Activated CD4-positive, alpha-beta T cell treated with anti-CD3 and anti-CD28 coated beads, Interleukin-2, amount 50 U/mL, for 16 hours (primary cell): ENCODE measurements at places on chromosomes 3 and 15.

GRCh38 chr3:36895496-36896409, 49.1 kb downstream of the TRANK1 start:
- no peak for DNase-seq

GRCh38 chr3:122353893-122354401, 28.9 kb downstream of the CSTA start:
- DNase-seq = no peak

DNA sequence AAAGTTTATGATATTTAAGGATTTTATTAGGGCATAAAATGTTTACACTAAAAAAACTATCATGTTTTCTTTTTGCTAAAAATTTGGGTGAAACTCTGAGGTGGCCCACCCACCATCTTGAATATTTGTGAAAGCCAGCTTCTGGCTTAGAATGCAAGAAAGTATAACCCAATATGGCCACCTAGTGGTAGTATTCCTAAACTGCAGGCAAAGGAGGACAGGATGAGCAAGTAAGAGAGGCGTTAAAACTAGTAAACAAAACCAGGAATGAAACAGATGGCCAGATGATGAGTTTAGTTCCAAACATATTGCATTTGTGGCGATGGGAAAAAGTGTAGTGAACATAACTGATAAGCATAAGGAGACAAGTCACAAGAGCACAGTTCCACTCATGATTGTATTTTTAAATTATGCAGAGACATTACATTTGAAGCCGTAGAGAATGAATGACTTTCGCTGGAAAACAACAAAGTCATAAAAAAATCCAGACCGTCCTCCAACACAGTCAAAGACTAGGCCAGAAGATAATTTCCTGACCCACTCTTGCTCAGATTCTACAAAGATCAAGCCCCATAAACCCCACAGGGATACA, 103.3 kb upstream of the PRTG start:
- peak; percentile 80 for DNase-seq

- no peak for DNase-seq
Measured at GRCh38 chr3:134897391-134898141, 102.5 kb downstream of the EPHB1 start.

DNA sequence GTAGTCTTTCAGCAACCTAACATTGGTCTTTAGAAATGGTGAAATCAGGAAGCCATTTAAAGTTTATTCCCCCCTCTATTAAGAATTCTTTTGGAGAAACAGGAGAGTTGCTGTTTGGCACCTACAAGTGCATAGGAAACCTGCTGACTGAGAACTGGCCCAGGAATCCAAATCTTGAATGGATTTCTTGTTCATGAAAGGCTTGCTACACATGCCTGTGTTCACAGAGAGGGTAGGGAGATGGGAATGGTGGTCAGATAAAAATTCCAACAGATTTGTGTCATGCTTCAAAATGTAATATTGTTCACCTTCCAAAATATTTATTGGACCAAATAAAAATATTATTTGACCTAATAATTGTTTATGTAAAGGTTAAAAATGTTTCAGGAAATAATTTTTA, 24.2 kb upstream of the ZPLD1 start:
- no peak for DNase-seq

- no peak for DNase-seq
Measured at GRCh38 chr3:11774296-11774877, 72.3 kb downstream of the TAMM41 start.

- no peak for DNase-seq
Measured at GRCh38 chr3:5140839-5141238, 18.7 kb downstream of the ARL8B start.

DNA sequence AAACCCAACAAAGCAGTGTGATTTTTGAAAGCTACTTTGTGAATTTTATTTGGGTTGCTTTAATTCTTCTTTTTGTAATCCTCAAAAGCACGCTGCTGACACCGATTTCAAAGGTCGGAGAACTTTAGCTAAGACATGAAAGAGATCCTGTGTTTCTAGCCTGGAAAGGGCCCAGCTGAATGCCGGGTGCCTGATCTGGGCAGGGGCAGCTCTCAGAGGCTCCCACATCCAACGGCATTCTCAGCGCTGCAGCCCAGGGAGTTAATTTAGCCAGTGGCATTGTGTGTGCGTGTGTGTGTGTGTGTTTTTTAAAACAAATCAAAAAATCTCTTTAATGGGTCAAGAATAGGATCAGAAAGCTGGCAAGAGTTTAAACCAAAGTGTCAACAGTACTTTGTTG, 6.6 kb downstream of the RBP1 start:
- no peak for DNase-seq

DNA sequence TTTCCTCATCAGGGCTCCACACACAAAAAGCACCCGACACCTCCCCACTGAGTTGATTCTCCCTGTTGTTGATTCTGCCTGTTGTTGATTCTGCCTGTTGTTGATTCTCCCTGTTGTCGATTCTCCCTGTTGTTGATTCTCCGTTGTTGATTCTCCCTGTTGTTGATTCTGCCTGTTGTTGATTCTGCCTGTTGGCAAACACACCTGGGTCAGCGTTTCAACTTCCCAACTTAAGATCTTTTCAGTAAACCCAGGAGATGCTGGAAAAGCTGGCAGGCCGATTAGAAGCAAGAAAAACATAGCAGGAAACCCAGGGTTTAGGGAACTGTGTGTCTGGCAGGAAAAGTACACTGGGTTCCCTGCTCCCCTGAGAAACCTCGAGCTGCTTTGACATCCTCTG, 47.9 kb downstream of the TNK2 start:
- no peak for DNase-seq

GRCh38 chr3:167318306-167318705, 61.8 kb downstream of the ZBBX start:
- DNase-seq = no peak

DNA sequence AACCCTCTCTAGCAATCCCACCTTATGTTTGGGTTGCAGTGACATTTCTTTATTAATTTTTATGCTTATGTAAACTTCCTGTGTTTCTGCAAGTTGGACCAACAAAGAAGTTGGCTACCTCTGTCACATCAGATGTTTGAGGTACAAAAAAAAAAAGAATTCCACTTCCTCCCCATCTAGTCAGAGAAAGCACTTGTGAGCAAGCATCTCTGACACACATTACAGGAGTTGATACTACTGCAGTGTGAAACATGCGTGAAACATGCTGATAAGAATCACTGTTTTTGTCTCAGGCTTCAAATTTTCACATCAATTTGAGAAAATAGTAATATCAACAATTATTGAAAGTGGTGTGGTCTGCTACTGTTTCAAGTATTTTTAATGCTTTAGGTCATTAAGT, 1.3 kb downstream of the SCAANT1 start:
- DNase-seq = peak; percentile 56

DNA sequence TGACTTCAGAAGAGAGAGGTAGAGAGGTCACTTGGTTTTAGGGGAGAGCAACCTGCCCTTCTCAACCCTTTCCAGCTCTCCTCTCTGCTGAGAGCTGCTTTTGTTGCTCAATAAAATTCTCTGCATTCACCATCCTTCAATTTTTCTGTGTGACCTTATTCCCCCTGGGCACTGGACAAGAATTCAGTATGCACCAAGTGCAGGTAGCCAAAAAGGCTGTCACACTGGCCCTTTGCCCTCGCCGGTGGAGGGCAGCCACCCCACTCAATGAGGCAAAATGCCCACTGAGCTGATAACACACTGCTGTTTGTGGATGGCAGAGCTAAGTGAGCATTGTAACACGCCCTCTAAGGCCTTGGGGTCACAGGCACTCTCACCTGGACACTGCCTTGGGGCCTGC, 12.9 kb downstream of the PGBD4 start:
- DNase-seq = no peak

DNA sequence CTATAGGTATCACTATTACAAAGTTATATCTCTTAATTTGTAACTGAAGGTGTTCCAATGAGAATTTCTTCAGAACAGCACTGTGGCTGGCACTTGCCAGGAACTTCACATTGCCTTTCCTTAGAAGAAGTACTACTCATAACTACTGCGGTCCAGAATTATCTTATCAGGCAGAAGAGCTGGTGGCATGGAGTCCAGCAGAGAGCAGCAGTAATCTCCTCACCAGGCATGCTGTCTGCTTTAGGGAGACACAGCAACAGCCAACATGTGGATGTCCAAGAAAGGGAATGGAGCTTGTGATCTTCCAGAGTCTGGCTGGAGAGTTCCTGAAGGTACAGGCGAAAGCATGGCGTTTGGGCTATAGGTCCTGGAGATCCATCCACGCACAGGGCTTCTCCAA, 919.7 kb upstream of the NR2F2 start:
- no peak for DNase-seq

- no peak for DNase-seq
Measured at GRCh38 chr15:69871511-69872134, 226.1 kb downstream of the TLE3 start.

GRCh38 chr3:172181932-172182586, 142.7 kb downstream of the FNDC3B start:
- peak; percentile 14 for DNase-seq

- DNase-seq = peak; percentile 54
Measured at GRCh38 chr3:5198986-5199731, 11.7 kb downstream of the EDEM1 start.

DNA sequence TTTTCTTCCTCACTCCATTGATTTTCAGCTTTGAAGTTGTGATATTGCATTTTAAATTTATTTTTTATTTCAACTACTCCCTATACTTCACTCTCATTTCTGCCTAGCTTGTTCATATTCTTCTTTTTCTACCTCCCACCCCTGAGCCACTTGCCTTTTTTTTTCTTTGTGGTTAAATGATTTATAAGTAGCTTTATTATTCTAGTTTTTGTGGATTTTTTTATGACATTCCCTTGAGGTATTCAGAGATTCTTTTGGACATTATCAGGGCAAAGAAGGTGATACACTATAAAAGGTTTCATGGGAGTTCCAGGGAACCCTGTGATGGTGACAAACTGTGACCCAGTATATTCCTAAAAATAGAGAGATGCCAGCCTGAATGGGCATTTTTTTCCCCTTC, 3.3 kb downstream of the C15orf61 start:
- DNase-seq = no peak

DNA sequence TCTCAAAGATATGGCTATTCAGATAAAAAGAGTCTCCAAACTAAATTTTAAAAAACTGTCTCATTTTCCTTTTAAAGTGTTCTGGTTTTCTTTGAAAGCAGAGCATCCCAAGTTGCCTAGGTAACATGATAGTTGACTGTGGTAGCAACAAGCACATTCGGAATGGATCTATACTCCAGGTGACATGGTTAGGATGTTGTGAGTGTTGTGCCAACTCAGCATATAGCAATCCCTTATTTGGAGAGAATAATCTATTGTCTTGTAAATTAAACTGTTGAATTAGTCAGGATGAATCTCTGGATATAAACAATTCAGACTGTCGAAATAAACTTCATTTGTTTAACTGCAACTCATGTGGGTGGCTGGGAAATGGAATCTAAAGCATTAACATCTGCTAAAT, 418.6 kb downstream of the TUSC7 start:
- no peak for DNase-seq

- peak; percentile 21 for DNase-seq
Measured at GRCh38 chr3:115512565-115513415, 110.5 kb upstream of the GAP43 start.

DNA sequence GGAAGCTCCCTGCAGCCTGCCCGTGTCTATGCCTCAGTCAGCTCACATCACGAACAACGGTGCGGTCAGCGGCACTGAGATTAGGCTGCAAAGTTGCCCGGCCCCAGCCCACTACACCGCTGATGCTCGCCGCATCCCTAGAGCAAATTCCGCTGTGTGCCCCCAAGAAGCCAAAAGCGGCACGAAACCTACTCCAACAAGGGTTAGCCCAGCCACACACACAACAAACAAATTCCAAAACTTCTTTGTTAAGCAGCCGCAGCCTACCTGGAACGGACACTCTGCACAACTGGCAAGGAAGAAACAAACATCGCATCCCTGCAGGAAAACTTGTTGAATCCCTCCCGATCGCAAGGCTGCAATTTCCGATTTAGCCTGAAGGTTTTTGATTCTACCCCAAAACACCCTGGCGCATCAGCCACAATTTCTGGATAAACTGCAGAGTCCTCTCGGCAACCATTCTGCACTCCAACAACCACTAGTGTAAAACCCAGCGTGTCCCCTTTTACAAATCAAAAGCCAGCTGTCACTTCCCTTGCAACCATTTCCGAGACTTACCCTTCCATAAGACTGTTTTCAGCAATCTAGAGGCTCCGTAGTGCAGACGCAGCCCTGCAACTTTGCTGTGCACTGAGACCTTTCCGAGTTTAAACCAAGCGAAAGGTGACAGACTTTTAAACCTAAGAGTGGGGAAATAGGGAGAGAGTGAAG, 449 bp downstream of the ROBO1 start:
- DNase-seq = no peak

GRCh38 chr15:98853161-98853560, 154.4 kb downstream of the PGPEP1L start:
- DNase-seq = peak; percentile 78

DNA sequence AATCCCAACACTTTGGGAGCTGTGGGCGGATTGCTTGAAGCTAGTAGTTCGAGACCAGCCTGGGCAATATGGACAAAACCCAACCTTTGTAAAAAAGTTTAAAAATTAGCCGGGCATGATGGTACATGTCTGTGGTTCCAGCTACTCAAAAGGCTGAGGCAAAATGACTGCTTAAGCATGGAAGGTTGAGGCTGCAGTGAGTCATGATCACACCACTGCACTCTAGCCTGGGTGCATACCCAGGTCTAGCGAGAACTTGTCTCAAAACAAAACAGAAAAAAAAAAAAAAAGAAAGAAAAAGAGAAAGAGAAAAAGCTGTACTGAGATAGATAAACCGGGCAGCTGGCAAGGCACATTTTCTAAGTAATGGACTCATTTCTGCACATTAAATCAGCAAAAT, 10.6 kb downstream of the ARPP19 start:
- peak; percentile 90 for DNase-seq

- DNase-seq = no peak
Measured at GRCh38 chr3:48107227-48107626, 81.0 kb downstream of the CDC25A start.

- DNase-seq = no peak
Measured at GRCh38 chr15:66229790-66230465, 23.6 kb downstream of the MEGF11 start.

- DNase-seq = no peak
Measured at GRCh38 chr3:137509354-137510045, 254.6 kb upstream of the SOX14 start.

- DNase-seq = no peak
Measured at GRCh38 chr15:97146929-97147870, 813.3 kb upstream of the ARRDC4 start.

GRCh38 chr3:151275091-151275490, 3.3 kb downstream of the P2RY14 start:
- DNase-seq = no peak

DNA sequence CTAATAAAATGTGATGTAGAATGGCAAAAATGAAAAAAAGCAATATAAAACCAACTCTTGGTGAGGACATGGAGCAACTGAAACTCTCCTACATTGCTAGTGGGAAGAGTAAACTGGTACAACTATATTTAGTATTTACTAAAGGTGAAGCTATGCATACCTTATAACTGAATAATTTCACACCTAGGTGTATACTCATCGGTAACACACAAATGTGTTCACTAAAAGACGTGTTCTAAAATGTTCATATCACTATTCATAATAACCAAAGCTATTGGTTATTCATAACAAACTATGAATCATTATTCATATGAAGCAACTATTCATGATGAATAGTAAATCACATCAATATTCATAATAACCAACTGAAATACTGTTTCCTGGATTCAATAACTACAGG, 1030.3 kb downstream of the ROBO2 start:
- DNase-seq = no peak
